Cardiac muscle cell (in vitro differentiated cells and primary cell): ENCODE measurements at places on chromosomes 3 and 15. TPM values are rescaled to one million over a fixed set of nuclear protein-coding genes. Genes with fewer than 3 reads are reported as not detected.

The GOLGA8J gene
- total RNA-seq, result not detected in 2 replicates

The AADAC gene
- total RNA-seq, result not detected in 2 replicates

The LRRC34 gene
- 4.4 and 6.8 TPM in 2 replicates for total RNA-seq

The KNG1 gene
- not detected in 2 replicates for total RNA-seq

The FSIP1 gene
- total RNA-seq, result 0.33 and 0.42 TPM in 2 replicates

The NECTIN3 gene
- 18.2 and 22.8 TPM in 2 replicates for total RNA-seq

The CYP1A2 gene
- total RNA-seq, result not detected in 2 replicates
